ENCODE measurements at places on chromosomes 6 and 20. TPM values are rescaled to one million over a fixed set of nuclear protein-coding genes. Genes with fewer than 3 reads are reported as not detected.

The CAGE1 gene
- not detected for total RNA-seq

DNA sequence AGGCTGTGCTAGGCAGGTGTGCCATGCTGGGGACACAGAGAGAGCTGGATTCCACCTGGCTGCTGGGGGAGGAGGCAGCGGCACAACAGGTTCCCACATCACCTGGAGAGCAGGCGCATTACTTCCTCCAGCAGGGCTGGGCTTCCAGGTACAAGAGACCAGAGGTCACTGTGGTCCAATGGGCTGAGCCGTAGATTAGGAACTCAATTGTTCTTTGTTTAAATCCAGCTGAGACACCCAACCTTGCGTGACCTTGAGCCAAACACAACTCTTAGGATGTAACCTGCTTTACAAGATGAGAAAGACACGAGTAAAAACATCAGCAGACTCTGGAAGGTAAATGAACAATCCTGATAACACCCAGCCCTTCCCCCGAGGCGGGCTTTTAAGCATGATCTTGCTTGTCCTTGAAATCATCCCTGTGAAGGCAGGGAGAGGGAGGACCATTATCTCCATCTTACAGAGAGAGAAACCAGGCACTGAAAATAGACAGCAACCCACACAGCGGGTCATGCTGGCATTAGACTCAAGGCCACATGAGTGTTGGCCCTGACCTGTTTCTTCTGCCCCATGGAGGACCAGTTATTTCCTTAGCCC lies 216.5 kb upstream of the RREB1 start:
- DNase-seq, result no peak

The RSPO3 gene
- total RNA-seq, result 101 TPM

DNA sequence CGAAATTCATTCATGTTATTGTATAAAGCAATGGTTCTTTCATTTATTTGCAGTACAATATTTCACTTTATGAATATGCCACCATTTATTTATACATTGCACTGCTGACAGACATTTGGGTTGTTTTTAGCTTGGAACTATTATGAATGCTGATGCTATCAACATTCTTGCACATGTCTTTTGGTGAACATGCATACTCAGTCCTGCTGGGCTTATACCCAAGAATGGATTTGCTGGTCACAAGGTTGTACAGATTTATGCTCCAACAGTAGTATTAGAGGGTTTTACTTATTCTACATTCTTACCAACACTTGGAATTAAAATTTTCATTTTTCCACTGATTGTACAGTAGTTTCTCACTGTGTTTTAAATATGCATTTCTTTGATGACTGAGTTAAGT lies 126.2 kb downstream of the PTPRK start:
- no peak for DNase-seq

The IBTK gene
- 35.6 TPM for total RNA-seq

GRCh38 chr20:62711703-62712101 lies 3.1 kb downstream of the NTSR1 start:
- no peak for DNase-seq

DNA sequence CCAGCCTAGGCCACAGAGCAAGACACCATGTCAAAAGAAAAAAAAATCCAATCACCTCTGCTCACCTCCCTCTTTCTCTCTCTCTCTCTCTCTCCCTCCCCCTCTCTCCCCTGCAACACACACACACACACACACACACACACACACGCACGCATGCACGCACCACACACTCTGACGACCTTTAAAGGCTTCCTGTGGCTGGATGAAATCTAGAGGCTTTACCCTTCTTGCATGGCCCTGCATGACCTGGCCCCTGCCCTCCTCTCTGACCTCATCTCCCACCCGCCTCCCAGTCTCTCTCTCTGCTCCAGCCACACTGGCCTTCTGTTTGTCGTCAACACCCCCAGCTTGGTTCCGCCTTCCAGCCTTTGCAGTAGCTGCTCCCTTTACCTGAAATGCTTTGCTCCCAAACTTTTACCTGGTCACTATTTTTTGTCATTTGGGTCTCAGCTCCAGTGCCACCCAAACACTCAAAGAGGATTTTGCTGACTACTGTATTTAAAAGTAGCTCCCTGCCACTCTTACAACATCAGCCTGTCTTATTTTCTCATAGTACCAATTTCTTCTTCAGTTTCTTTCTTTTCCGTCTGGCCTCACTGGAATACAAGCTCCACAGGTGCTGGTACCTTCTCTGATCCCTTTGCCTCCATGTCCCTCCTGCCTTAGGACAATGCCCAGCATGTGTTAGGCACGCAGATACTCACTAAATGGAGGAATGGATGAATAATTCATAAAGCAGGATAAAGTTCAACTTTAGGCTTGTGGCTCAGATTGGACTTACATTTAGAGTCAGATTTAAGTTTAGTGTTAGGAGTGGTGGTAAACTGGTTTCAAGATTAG lies 4.3 kb upstream of the LTA start:
- no peak for DNase-seq

- no peak for DNase-seq
Measured at GRCh38 chr6:125078602-125079321, 74.8 kb upstream of the TPD52L1 start.

- no peak for DNase-seq
Measured at GRCh38 chr6:121008553-121008952, 325.7 kb downstream of the TBC1D32 start.

The SYCP2L gene
- 1.1 TPM for total RNA-seq

The LAMA4 gene
- 248 TPM for total RNA-seq

The ZKSCAN4 gene
- 5.6 TPM for total RNA-seq

DNA sequence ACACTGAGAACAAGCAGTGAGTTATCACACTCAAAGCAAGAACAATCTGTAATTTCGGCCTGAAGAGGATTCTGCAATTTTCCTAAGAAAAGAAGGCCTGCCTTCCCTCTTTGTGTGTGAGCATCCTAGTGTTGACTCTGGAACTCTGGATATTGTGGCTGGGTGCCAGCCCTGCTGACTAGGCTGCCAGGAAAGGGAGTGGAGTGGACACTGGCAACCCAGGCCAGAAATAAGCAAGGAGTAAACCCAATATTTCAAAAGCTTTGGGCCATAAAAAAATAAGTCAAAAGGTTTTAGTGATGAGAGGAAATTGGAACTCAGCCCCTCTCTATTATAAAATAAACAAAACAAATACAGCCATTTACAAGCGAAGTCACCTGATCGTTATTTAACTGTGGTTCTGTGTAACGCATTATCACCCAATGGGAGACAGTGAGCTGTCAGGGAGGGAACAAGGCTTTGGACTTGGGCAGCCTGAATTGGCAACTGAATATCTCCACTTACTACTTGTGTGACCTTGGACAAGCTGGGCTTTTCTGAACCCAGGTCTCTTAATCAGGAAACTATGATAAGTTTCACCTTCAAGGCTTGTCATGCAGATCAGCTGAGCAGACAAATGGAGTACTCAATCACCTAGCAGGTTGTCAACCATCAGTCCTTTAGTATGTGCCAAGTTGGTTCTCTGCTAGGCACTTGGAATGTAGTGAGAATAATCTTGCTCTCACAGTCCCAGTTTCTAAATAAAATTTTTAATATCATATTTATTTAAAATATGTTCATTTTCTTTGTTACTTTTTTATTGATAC lies 196.2 kb downstream of the PAX1 start:
- DNase-seq, result peak; percentile 93

DNA sequence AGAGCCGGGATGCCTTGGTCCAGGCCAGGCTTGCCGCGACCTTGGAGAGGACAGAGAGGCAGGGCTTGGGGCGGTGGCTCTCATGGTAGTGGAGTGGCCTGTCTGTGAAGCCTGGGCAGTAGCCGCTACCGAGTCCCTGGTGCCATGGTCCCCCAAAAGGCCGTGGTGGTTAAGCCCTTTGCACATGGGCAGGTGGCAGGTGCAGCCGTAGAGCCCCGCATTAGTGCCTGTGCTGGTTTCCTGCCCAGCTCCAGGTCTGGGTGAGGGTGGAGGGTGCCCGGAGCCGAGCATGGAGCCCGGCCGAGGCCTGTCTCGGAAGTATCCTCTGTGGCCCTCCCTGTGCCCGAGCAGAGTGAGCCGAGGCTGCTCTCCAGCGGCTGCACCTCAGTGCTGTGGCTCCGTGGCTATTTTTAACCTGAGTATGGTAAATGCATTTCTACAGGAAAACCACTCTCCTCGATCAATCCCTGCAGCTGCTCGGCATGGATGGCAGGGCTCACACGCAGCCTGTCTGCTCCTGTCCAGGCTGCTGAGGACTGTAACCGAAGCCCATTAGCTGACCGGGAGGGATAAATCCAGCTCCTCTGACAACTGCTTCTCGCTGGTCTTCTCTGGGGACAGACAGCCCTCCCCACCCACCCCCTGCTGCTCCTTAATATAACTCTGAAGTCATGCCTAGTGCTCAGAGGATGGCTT lies 36.3 kb upstream of the GATA5 start:
- no peak for DNase-seq

The IL17A gene
- not detected for total RNA-seq

DNA sequence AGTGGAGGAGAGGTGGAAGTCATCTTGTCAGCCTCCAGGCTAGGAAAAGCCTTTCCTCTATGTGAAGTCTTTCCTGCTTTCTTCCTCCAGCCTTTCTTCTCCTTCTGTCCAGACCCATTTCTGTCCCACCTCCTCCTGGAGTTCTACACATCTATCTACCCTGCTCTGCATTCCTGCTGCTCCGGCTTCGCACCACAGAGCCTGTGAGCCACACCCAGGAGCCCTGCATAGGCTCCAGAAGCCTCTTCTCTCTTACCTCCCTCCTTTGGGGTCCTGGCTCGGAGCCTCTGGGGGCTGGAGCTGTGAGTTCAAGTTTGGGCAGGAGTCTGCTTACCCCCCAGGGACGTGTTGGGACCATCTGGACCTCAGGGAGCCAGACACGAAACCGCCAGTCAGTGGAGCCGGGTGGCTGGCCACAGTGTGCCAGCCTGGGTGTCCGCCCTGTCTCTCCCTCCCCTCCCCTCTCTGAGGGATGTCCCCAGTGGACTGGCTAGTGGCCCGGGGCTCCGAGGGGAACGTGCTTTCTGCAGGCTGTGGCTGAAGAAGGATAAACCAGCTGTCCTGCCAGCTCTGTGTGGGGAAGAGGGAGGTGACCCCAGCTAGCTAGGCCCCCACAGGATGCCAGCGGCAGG lies 99.2 kb downstream of the VEGFA start:
- no peak for DNase-seq

DNA sequence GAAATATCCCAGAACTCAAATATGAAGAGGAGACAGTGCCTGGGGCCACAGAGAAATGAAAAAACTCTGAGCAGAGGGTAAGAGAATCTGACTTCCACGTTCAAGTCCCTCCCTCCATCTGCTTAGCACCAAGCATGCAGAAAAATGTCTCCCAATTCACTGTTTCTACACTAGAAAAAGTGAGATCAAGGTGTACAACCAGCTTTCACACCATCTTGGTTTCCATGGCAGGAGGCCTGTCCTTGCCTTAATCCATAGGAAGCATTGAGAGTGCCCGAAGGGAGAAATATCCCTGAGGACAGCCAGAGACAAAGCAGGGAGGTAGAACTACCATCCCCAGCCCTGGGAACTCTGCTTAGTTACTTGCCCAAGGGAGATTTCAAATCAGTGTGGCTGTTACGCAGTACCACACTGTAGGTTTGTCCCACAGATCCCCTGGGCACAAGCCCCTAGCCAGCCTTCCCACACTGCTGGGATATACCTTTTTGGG lies 82.9 kb downstream of the SCML4 start:
- DNase-seq, result no peak

The GMPR gene
- 14.7 TPM for total RNA-seq

The AKAP7 gene
- 11.3 TPM for total RNA-seq

The CTCFL gene
- total RNA-seq, result not detected

The CGA gene
- not detected for total RNA-seq

The COL11A2 gene
- 1.0 TPM for total RNA-seq

All from posterior vena cava (tissue), 2 donors.